Stimulated activated CD4-positive, alpha-beta T cell treated with anti-CD3 and anti-CD28 coated beads, TNF-alpha, amount 100 ng/mL, for 1 hour (primary cell): ENCODE measurements at places on chromosomes 5 and 9.

DNA sequence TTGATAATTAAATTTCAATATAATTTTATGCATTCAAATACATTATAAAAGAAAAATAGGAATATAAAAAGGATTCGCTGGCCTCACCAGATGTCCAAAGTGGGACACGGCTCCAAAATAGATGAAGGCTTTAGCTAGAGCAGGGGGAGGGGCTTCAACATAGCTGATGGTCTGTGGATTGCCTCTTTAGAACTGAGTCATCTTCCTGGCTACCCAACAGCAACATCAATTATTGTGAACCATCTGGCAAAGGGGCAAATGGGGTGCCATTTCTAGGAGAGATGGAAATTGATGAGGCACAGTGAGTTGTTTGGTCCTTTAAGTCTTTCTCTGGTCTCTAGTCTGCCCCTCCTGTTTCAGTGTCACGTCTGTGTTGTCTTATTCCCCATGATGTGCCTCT, 44.2 kb upstream of the CD180 start:
- DNase-seq: no peak

DNA sequence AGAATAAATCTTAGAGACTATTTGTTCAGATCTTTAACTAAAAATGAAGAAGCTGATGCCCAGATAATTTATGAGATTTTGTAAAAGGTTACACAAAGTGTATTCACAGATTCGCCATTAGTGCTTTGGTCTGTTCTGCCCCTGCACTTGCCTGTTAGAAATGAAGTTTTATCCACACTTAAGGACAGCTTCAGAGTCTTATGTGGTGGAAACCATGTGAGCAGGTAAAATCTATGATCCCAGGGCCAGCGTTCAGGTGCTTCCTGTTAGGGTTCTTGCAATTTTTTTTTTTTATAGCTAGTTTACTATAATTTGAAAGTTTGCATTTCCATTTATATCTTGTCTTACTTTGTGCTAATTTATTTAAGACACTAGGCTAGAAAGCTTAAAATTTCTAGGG, 561.6 kb downstream of the PRR16 start:
- no peak for DNase-seq

DNA sequence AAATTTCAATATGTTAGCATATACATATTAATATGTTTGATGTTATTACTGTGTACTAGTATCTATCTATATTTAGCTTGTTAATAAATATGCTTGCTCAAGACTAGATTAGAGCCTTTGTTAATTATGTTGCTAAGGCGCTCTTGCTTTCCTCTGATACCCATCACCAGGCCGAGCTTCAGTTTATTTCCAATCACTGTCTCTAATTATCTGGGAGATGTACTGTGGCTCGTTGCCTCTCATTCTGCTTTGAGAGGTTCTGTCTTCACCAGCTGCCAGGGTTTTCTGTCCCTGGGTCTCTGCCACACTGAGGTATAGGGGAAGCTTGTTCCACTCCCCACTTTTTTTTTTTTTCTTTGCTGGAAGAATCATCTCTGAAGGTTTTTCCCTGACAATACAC, 21.0 kb upstream of the TAF11L2 start:
- no peak for DNase-seq

GRCh38 chr9:680106-680505, 161.4 kb upstream of the DMRT1 start:
- no peak for DNase-seq

GRCh38 chr5:76472335-76473008, 69.4 kb downstream of the IQGAP2 start:
- no peak for DNase-seq

DNA sequence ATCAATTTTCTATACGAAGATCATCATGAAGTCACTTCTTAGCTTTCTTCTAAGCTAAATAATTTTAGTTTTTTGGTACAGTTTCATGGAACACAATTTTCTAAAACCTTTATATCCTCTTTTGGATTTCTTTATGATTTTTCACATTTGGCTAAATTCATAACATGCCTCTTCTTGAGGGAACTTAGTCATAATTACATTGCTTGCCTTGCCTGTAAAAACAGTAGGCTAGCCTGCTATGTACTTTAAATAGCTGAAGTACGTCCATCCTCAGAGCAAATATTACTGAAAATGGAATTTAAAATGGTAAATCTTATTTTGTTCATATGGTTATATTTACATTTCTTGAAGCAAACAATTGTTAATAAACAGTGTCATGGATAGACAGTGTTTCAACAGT, 225.0 kb downstream of the VPS13A start:
- no peak for DNase-seq

DNA sequence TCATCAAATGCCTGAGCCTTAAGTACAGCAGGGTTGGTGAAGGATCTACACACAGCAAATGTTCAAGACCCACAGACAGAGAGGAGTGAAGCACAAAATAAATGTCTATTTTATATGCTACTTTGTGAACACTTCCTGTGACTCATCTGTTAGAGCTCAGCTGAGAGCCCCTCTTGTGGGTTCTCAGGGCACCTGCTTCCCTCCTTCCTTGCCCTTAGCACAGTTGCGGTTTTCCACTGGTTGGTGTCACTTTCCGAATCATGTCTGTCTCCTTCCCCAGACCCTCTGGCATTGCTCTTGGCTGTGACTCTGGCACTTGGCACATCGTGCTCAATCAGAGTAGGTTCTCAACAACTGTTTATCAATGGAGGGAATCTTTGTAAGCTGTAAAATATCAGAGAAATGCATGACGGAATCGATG, 128.5 kb upstream of the STC2 start:
- no peak for DNase-seq

- peak; percentile 54 for DNase-seq
Observed at GRCh38 chr5:178859625-178860521, at the start of gene ZNF354B. TSS of gene ZNF354B (plus strand) at chr5:178859953. CDS start at chr5:178861048, 1,095 bp downstream.

- no peak for DNase-seq
Observed at GRCh38 chr5:3391210-3391609, 204.4 kb upstream of the IRX1 start.

DNA sequence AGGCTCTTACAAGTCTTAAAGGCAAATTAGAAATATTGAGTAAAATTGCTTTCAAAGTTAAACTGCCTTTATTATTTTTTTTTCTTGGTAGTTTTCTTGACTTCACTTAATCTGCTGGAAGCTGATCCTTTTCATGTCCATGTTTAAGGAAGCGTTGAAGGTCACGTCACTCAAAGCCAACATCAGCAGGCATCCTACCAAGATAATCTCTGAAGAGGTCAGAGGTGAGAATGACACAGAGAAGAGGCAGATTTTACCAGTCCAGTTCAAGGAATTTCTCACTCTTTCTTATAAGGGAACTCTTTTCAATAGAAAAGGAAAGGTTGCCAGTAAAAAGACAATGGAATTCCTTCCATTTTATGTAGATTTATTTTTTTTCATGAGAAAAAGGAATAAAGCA, 259.8 kb downstream of the ANXA1 start:
- DNase-seq: no peak

- no peak for DNase-seq
Observed at GRCh38 chr5:175520321-175520720, 42.0 kb downstream of the SFXN1 start.

DNA sequence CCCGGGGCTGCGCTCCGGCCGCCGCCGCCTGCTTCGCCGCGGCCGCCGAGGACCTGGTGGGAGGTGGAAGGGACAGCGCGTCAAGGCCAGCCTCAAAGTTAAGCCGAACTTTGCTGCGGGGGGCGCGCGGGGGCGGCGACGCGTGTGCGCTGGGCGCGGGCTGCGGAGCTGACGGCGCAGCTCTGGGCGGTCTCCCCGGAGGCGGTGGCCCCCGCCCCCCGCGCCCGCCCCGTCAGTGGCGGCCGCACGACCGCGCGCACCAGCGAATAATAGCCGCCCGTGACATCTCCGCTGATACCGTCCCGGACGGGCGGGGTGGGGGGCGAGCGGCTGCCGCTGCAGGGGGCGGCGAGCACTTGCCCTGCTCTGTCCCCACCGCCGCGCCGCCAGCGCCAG, 579 bp upstream of the FAM78A start:
- DNase-seq: no peak

- DNase-seq: no peak
Observed at GRCh38 chr9:656926-657568, 184.4 kb upstream of the DMRT1 start.
